ENCODE measurements at places on chromosomes 5 and 9.

GRCh38 chr9:35490155-35490909 lies 421 bp downstream of the RUSC2 start:
- no peak for DNase-seq

- DNase-seq: no peak
Measured at GRCh38 chr9:120640380-120640779, 60.4 kb upstream of the CDK5RAP2 start.

DNA sequence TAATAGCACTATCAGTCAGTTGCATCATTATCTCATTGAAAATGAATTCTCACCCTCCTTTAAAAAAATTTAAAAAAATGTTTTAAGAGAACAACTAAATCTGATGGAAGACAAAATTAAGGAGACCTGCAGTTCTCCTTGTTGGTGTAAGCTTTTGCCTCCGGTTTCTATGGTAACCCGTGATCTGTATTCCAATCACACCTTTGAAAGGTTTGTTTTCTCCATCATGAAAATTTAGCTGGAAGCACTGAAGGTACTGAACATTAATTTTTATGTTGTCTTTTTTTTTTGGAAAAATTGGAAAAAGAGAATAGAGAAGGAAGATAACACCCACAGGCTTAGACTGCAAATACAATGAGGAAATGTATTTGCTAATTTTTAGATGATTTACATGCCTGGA lies 2.5 kb upstream of the BASP1 start:
- DNase-seq: no peak

DNA sequence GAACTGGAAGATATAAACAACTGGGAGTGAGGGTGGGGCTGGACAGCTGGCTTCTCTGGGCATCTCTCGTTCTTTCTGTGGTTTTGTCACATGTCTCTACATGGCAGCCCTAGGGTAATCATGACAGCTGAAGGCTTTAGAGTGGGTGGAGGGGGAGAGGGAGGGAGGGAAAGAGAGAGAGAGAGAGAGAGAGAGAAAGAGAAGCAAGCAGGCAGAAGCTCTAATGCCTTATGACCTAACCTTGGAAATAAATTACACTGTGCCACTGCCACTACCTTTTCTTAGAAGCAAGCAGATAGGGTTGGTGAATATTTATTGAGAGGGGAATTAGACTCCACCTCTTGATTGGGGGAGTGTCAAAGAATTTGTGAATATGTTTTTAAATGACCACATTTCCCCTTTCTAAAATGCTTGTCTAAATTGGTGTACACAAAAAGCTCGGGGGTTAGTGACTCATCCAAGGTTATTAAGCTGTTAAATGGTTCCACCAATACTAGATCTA lies 2.6 kb upstream of the DAPK1 start:
- DNase-seq: no peak

GRCh38 chr5:142446131-142446959 lies 121.5 kb upstream of the SPRY4 start:
- no peak for DNase-seq

- no peak for DNase-seq
Measured at GRCh38 chr9:82192211-82192610, 203.6 kb downstream of the SPATA31D1 start.
